Left renal pelvis (tissue), 4 donors: ENCODE measurements at places on chromosomes 11 and 22.

DNA sequence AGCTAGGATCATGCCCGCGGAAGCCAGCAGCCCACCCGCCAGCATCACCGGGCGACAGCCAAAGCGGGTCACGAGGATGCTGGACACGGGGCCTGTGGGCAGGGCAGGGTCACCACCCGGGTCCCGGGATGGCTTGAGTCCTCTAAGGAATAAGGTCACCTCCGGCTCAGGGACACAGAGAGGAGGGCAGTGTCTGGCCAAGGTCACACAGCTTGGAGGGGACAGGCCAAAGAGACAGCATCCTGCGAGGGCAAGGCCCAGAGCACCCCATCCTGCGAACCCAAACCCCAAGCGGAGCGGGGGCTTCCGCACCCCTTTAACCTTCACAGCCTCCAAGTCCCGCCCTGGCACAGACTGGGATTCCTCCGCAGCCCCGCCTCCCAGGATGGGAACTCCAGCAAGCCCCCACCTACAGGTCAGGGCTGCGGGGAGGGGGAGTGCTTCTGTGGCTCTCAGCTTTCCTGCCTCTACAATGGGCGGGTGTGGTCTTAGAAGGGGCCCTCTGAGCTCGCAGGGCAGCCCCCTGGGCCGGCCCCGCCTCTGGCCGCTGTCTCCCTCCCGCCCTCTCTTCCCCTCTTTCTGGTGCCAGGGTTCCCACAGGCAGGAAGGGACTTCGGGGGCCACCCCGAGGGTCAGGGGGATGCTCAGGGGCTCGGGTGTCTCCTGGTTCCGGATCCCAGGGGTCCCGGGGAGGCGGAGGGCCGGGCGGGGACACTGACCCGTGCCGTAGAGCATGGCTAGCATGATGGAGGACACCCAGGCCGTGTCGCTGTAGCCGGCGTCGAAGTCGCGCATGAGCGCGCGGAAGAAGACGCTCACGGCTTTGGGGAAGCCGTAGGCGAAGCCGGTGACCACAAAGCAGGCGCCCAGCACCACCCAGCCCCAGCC is 1.8 kb downstream of the SLC16A8 start:
- no peak for DNase-seq

GRCh38 chr11:35709376-35709775 is 46.8 kb downstream of the TRIM44 start:
- DNase-seq = no peak

- no peak for DNase-seq
Observed at GRCh38 chr22:39545386-39546365, 13.1 kb upstream of the RPS19BP1 start.

GRCh38 chr22:21975273-21975672 is 7.3 kb downstream of the TOP3B start:
- no peak for DNase-seq

GRCh38 chr11:30578406-30578805 is 7.7 kb downstream of the MPPED2 start:
- DNase-seq = no peak

- no peak for DNase-seq
Observed at GRCh38 chr11:47204637-47204989, 10.2 kb upstream of the DDB2 start.

DNA sequence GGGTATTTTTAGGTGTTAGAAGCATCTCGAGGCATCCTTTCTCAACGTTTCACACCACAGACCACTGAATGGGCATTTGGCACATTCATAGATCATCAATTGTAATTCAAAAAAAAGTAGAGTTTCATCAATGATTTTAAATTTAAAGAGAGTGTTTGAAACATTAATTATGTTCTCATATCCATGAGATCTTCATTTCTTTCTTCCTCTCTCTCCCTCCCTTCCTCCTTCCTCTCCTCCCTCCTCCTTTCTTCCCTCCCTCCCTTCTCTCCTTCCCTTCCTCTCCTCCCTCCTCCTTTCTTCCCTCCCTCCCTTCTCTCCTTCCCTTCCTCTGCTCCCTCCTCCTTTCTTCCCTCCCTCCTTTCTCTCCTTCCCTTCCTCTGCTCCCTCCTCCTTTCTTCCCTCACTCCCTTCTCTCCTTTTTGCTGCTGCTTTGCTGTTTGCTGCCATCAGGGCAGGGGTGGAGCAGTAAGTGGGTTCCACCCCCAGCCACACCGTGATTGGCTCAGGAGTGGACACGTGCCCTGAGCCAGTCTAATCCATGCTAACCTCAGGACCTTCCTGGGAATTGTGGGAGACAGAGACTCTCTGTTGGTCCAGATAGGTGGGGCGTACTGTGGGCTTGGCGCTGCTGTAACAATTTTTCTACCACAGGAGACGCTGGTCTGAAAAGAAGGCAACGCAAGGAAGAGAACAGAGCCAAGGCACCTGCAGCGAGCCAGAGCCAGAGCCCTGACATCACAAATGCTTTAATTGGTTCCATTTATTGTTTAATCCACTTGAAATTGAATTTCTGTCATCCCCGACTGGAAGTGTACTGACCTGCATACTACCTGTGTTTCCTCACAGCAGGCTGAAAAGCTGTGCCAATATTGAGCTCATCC is 33.7 kb upstream of the APOBEC3A start:
- no peak for DNase-seq

- no peak for DNase-seq
Observed at GRCh38 chr11:122714484-122714883, 59.0 kb downstream of the UBASH3B start.

DNA sequence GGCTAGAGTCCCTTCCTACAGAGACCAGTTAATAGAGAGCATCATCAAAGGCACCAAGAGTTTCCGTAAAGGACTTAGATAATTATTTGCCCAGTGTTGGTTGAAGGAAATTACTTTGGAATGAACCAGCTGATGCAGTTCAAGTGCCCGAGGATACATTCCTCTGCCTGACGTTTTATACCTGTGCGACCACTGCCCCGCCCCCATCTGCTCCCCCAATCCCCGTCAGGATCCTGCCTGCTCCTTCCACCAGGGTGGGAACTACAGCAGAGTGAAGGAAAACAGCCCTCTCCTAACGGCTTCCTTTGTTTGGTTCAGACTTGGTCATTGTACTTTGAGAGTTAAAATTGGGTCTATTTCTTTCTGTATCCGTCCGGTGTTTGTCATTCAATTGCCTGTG is 761.5 kb downstream of the NTM start:
- DNase-seq = no peak

- DNase-seq = no peak
Observed at GRCh38 chr11:115672999-115673411, 168.8 kb upstream of the CADM1 start.
